Activated T-helper 1 cell treated with anti-CD3 and anti-CD28 coated beads, Interleukin-12 subunit alpha, Interleukin-12 subunit beta, Interleukin-2, Interleukin-4 antibody, amounts not matched to agents 30 ng/mL and 10 ng/mL and 1 ng/mL, durations not matched to agents 14 hours and 24 hours and 36 hours (primary cell): ENCODE measurements at places on chromosomes 4 and X. TPM values are rescaled to one million over a fixed set of nuclear protein-coding genes. Genes with fewer than 3 reads are reported as not detected.

DNA sequence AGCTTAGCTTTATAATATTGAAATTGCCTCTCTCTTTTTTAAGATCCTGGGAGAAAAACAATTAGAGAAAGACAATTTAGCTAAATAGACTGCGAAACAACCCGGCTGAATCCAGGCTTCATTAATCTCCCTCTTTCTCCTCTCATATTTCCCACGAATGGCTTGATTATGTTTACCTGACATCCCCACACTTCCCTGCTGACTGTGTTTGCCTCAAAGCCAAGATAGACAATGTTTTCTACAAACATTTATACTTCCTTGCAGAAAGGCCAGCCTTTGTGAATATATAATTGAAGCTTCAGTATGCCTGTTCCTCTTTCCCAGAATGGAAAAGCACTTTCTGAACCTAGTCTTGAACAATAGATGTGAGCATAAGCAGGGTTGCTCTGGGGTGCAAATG lies 566.8 kb downstream of the PDHA2 start:
- DNase-seq, result no peak

GRCh38 chrX:3006495-3006894 lies at the start of gene ARSH:
ARSH (plus strand) TSS chrX:3006546; CDS start chrX:3006613, 67 bp downstream.
- DNase-seq, result no peak

Gene SPANXN2
- total RNA-seq, result not detected in 2 replicates

- DNase-seq, result no peak
These were observed 59.3 kb downstream of the PHKA2 start for GRCh38 chrX:18924507-18925088.

DNA sequence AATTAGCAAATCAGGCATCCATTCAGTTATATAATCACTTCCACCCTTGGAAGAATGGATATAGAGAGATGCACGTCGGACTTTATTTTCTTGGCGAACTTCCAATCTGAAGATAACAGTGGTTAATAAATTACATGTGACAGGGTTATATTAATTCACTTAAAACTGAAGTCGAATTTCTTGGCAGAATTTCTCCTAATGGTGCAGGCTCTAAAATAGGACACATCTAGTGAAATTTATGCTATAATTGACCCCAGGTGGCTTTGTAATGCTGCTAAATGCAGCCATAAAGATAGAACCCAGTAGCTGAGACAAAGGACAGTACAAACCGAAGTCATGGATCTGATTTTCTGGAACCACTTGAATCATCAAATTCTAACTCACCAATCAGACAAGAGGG lies 20.8 kb upstream of the SLC10A4 start:
- DNase-seq, result no peak
